ENCODE measurements at places on chromosomes 4 and X.

DNA sequence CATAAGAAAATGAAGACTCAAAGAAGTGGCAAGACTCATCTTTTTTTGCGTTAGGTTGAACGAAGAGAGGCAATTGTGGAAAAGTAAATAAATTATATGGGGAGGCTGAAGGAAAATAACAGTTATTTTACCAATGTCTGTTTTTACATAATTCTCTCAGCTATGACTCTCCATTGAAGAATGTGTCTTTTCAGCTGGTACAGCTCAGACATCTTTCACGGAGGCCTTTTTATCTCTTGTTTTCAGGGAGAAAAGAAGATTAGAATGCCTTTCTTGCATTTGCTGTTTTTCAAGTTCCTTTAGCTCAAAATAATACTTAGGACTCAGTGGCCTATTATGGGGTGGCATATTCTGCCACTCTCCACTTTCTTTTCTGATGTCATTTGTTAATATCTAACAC lies 153.0 kb downstream of the ADAM29 start:
- DNase-seq: no peak

DNA sequence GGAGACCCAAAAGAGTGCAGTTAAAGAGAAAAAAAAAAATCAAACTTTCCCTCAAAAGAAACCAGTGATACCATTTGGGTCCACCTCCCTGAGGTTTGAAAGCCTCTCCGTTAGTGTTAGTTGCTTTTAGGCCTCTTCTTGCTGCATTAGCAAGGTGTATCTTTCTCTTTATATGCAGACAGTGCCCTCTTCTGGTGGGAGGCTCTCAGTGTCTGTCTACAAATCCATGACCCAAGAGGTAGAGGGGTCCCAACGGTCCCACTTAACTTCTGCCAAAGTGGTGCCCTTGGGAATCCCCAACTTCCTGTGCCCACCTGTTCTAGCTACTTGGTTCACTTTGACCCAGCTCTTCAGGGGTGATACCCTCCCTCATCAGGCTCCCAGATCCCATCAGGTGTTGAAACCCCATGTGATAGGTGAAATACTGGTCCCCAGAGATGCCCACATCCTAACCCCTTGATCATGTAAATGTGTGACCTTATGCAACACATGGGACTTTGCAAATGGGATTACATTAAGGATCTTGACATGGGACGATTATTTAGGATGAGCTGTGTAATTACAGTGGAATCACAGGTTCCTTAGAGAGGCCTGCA lies 63.7 kb upstream of the CD99 start:
- DNase-seq: peak; percentile 47

DNA sequence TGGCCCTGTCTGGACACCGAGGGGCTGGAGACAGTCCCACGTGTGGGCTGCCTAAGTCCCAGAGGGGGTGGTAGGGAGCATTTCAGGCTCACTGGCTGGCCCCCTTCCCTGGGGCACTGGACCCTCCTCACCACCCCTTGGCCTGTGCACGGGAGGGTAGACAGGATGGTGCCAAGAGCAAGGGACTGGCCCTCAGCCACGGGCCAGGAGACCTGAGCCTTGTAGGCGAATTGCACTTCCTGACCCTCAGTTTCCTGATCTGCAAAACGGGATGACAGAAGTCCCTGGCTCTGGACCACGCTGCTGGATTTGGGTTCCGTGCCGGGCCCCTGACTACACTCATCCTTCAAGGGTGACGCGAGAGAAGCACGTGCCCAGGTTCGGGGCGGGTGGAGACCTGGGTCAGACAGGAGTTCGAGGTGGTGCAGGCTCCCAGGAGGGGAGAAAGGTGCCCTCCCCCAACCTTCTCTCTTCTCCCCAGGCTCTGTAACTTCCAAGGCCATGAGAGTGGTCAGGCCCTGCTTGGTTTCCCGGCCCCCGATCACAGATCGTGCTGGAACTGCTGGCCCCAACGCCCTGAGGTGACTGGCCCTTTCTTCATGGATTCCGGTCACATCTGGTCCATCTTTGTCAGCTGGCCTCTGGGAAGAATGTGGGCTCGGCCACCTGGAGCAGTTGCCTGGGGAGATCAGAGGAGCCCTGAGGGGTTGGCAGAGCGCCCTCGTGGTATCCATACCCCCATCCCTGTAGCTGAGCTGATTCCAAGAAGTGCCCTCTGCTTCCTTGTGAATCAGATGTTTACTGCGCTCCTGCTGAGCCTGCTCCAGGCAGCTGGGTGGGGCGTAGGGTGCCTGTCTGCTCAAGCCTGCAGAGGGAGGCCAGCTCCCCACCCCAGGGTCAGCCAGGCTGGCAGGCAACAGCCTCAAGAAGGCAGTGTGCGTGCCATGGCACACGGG lies 3.3 kb downstream of the SH3BP2 start:
- DNase-seq: no peak

DNA sequence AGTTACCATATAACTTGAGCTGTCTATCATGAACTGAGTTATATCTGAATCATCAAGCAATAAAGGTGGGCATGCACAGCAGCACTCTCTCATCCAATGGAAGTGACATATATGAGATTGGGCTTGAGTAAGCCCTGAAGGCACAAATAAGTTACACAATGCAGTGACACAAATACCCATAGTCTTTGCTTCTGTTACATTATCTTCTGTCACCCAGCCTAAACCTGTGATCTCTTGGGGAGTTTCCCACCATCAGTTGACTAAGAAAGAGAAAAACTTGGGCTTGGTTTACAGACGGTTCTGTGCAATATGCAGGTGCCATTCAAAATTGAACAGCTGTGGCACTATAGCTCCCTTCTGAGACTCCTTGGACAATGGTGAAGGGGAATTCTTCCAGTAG lies 138.8 kb upstream of the IL15 start:
- no peak for DNase-seq

DNA sequence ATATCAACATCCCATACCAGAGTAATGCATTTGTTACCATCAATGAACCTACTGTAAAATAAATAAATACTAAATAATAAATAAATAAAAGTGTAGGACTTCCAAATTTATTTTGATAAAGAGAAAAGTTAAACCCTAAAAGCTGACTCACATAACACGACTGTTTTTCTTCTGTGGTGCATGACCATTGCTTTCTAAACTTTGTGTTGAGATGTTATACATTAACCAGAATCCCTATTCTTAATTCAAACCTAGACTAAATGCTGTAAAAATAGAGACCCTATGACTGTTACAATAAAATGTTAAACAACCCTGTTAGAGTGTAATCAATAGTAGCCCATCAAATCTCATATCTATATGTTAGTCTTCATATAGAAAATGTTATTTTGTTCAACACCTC lies 20.9 kb upstream of the PRMT9 start:
- DNase-seq: no peak

DNA sequence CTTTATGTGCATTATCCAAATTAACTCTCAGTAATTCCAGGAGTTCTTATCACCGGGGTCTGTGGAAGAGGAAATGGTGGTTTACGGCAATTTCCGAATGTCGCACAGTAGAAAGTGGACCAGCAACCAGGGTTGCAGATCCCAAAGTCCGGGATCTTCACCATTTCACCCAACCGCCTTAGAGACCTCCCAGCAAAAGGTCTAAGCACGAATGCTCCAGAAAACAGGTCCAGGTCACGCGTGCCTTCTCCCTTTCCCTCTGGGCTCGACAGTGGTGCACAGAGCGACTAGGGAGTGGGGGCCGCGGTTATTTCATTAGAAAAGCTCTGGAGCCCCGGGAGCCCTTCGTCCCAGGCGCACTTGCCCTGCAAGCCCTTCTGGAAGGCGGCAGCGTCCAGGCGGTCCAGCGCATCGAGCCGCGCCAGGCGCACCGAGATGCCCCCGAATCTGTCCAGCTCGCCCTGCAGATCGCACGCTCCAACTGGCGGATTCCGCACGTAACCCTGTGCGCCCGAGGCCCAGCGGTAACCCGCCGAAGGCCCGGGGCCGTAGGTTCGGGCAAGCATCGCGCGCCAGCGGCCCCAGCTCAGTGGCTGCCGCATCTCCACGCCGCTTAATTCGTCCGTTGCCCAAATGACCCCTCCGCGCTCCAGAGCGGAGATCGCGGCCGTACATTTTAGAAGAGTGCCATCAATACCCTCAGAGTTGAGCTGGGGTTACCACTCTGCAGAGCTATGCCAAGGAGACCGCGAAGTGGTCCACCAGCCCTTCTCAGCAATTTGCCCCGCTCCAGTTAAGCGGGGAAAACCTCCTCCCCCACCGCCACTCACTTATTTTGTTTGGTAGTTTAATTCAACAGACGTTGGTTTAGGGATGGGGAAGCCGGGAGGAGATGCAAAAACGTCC lies at the start of gene NUDT6:
NUDT6 (minus strand) TSS at position 627 of the 906 bp plus-strand sequence; CDS start at position 602, 25 bp downstream.
- peak; percentile 72 for DNase-seq

DNA sequence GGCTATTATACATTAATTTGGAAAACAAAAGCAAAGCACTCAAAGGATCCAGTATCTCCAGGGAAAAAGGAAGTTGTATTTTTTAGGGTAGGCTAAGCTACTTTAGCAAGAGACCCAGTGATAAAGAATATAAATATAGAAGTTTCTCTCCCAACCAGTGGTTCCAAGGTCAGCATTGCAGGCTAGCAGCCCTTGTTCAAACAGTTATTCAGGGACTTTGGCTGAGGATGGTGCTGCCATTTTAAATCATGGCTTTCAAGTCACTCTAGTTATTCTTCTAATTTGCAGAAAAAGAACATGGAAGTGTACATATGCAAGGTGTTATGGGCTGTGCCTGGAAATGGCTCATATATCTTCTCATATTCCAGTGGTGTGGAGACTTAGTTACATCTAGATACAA lies 9.3 kb downstream of the SCOC start:
- no peak for DNase-seq

DNA sequence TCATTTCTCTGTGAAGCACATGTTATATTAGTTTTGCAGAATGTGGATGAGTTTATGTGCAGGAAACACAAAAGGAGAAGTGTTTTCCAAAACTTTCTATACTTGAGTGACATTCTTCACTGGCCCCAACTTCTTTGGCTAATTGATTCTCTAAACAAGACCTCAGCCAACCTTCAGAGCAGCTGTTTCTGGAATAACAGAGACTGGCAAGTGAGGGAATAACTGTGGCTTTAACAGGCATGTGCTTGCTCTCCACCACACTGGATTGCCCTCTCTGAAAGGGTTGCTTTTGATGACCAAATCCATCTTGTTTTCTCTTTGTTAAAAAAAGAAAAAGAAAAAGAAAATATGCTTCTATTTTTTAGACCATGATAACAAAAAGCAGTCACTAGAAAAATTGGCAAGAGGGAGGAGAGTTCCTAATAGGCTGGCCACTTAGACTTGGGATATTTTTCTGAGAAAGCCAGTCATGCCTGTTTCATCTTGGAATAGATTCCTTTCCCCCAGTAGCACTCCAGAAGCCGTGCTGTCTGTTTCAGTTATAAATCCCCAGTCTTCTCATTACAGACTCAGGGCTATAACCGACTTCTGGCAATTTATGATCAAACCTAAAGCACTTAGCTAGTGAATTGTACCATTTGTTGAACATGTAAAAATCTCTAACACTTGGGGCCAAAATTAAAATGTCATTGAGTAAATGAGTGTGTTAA lies 295.0 kb upstream of the NR3C2 start:
- no peak for DNase-seq

GRCh38 chr4:124711471-124712371 lies 811 bp downstream of the ANKRD50 start:
- DNase-seq: peak; percentile 55
